Natural killer cell treated with Interleukin-12 subunit alpha and Interleukin-12 subunit beta and Interleukin-15 and Interleukin-18, amount 100 ng/mL, for 72 hours (primary cell): ENCODE measurements at places on chromosomes 3 and 15. TPM values are rescaled to one million over a fixed set of nuclear protein-coding genes. Genes with fewer than 3 reads are reported as not detected.

The ALDH1A3 gene
- total RNA-seq, result not detected

The ZNF620 gene
- 4.6 TPM for total RNA-seq

The PRICKLE2 gene
- not detected for total RNA-seq

The CPNE9 gene
- not detected for total RNA-seq

The USP50 gene
- not detected for total RNA-seq

The AGBL1 gene
- total RNA-seq, result not detected

The GOLGA6L7 gene
- total RNA-seq, result not detected

The CD80 gene
- total RNA-seq, result 1.7 TPM

The EFL1 gene
- 23.4 TPM for total RNA-seq

The REC114 gene
- total RNA-seq, result not detected

The PIK3R4 gene
- 30.8 TPM for total RNA-seq

The GABRR3 gene
- not detected for total RNA-seq

The MESP2 gene
- total RNA-seq, result not detected

The FOXL2 gene
- not detected for total RNA-seq

The SLC2A2 gene
- total RNA-seq, result not detected

The HYAL1 gene
- 0.25 TPM for total RNA-seq

The MEX3B gene
- total RNA-seq, result 0.67 TPM

The FGF12 gene
- total RNA-seq, result not detected

The ZIC4 gene
- not detected for total RNA-seq

The HESX1 gene
- total RNA-seq, result not detected

The CAMK2N2 gene
- total RNA-seq, result 0.53 TPM

The RTP1 gene
- not detected for total RNA-seq

The NOX5 gene
- total RNA-seq, result not detected

The PHLDB2 gene
- 12.2 TPM for total RNA-seq
